ENCODE measurements at places on chromosomes 4 and X.

- peak; percentile 57 for DNase-seq
Measured at GRCh38 chr4:86974551-86974994, 39.8 kb downstream of the AFF1 start.

DNA sequence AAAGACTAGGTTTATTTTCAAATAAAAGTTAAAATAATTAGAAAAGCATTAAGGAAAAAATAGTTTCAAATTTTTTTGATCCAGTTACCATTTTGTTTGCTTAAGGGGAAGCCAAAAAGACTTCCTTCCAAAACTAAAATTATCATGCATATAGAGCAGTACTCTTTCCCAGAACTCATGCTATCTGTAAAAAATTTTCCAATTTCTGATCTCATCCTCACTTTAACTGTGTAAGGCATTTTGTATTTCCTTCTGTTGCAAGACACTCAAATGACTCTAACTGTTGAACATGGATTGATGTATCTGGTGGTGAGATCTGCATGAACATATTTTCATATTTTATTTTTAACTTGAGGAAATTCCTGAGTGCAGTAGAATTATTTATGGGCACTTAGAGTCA, 150.1 kb downstream of the ADAM29 start:
- DNase-seq = no peak

DNA sequence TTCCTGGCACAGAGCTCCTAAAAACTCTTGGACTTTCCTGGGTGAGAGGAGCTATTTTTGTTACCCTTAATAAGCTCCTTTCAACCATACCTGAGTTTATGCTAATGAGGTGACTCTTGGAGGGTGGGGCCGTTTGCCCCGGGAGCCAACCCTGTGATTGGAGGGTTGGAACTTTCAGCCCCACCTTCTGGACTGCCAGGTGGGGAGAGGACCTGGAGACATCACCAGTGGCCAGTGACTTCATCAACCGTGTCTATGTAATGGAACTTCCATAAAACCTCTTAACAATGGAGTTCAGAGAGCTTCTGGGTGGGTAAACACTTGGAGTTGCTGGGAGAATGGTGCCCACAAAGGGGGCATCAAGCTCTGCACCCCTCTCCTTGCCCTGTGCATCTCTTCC, 17.9 kb upstream of the ENPP6 start:
- no peak for DNase-seq

GRCh38 chr4:8732092-8732491, 139.5 kb downstream of the CPZ start:
- no peak for DNase-seq

- DNase-seq = peak; percentile 52
Measured at GRCh38 chrX:120380699-120381098, 18.8 kb downstream of the ATP1B4 start.

DNA sequence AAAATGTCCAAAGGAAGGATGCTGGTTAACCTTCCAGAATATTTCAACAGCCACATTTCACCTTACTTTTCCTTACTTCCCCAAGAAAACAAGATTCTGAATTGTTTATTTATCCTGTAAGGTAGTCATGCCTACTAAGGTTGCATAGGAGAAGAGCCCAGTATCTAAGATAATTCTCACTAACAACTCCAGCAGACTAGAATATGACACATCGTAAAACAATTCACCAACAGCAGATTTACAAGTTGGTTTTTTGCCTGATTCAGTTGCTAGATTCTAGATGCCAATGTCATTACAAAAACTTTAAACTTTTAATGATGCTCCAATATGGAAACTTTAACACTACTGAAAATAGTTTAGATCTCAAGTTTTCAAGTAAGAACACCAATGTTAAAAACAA, 176.4 kb downstream of the IL13RA2 start:
- DNase-seq = no peak

All from Jurkat, Clone E6-1 (cell line).